Stimulated activated CD4-positive, alpha-beta T cell treated with anti-CD3 and anti-CD28 coated beads, Interleukin-15, amount 100 ng/mL, for 1 hour (primary cell): ENCODE measurements at places on chromosomes 6 and 20.

DNA sequence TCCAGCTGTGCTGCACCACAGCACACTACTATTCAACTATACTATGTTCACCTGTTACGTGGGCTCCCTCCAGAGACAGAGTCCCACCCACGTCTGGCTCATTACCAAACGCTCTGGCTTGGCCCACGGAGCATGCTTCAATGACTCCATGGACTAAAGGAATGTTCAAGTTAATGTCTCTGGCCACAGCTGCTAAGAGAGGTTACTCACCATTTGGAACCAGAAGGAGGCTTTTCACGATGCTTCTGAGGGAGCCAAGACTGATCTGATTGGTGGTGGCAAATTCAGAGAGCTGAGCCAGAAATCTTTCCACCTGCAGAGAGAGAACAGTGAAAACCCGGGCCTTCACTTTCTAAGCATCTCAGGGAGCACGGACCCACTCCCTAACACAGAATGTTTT, 15.6 kb downstream of the COMMD7 start:
- DNase-seq: no peak

- DNase-seq: no peak
Measured at GRCh38 chr6:56220078-56220477, 27.3 kb downstream of the COL21A1 start.

DNA sequence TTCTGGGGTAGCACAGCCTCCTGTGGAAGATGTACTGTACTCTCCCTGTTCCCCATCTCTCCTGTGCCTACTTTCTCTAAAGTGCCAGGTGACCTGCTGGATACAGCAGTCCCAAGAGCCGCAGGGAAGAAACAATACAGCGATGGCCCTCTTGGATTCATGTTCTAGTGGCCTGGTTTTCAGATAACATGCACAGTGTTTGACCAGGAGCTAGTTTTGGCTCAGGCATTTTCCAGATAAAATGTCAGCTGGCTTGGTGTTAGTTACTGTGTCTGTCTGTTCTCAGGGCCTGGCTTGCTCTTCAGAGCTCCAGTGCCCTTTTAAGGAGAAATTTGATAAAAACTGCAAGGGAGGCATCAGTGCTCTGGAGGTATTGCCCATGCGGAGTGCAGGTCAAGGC, 41.3 kb downstream of the GABRR2 start:
- DNase-seq: no peak

GRCh38 chr20:30484009-30484748, 773.3 kb upstream of the DEFB115 start:
- no peak for DNase-seq

GRCh38 chr6:45609141-45609638, 231.5 kb upstream of the SUPT3H start:
- no peak for DNase-seq

DNA sequence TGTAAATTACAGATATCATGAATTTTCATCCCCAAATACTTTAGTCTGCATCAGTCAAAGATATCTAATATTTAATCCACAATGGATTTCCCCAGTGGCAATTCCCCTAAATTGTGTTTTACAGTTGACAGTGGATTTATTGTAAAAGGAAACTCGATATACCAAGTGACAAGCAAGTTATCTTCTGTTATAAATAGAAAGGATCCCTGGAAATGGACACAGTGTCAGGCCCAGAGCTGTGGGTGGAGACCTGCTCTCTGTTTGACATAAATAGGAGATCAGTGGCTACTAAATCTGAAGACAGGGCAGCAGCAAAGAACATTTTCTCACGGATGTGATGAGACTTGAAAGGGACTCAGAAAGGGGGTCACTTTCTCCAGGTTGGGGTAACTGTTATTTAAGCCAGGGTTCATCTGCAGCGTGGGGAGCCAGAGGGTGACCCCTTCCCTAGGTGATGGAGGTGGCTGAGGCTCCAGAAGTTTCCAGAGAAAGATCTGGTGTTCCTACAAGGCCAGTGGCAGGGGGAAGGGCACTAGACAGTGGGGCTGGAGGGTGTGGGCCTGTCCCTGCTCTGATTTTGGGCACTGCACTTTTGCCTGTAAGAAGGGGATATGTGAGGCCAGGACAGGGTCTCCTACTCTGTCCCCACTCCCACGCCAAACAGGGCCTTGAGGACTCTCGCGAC, 12.3 kb upstream of the FAM110A start:
- DNase-seq: no peak

- no peak for DNase-seq
Measured at GRCh38 chr6:121873595-121873994, 438.1 kb downstream of the GJA1 start.

DNA sequence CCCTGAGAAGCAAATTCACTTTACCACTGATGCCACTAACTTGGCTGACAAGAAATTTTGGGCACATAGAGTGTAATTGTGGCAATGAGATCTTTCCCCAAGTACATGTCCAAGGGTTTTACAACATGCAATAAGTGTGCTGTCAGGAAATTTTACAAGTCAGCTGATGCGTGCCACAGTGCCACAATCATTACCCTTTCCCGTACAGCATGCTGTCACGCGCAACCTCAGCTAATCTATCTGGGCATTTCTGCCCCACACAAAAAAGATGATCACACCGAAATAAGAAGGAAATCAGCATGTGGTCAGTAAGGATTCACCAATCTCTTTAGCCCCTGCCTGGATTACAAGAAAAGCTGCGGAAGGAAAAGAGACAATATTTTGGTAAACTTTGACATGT, 163.6 kb upstream of the PREP start:
- DNase-seq: no peak

- no peak for DNase-seq
Measured at GRCh38 chr6:5333658-5334057, 72.3 kb downstream of the FARS2 start.

DNA sequence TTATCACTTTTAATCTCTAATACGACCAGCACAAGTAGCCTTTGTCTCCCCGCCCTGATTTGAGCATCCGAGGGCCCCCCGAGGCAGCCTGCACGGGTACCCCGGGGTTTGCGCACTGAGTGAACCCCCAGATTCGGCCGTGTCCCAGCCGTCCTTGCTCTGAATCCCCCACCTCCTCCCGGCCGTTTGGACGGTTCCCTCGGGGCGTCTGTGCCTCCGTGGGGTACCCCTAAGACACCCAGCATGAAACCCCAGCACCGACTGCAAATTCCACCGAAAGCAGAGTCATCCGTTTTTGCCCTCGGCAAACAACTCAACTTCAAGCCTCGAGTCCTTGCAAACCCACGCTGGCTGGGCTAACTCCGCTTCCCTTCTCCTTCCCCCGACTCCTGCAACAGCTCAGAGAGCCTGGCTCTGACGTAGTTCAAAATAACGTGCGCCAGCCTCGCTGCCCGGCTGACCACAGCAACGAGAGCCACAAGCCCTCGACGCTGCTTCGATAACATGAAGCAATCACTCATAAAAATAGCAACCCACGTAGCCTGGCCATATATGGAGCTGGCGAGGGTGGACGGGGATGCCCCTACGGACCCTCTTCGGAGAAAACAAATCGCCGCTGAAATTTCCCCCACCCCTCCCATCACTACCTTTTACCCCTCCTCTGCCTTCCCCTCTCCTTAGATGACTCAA, 764 bp upstream of the SNAP25 start:
- no peak for DNase-seq

DNA sequence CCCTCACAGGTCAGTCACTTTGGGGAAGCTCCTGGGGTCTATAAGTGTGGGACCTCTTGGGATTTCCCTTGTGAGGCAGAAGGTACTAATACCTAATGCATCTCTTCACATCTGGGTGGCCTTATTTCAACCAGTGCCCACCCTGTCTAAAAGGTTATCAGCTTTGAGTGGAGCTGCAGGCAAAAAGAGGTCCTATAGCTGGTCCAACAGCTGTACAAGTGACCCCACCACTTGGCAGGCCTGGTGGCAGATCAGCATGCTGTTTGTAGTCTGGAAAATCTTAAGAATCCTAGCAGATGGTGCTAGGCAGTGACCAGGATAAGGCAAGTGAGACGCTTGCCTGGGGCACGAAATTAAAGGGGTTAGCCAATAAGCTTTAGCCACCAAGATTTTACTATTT, 51.6 kb upstream of the GTSF1L start:
- DNase-seq: no peak

DNA sequence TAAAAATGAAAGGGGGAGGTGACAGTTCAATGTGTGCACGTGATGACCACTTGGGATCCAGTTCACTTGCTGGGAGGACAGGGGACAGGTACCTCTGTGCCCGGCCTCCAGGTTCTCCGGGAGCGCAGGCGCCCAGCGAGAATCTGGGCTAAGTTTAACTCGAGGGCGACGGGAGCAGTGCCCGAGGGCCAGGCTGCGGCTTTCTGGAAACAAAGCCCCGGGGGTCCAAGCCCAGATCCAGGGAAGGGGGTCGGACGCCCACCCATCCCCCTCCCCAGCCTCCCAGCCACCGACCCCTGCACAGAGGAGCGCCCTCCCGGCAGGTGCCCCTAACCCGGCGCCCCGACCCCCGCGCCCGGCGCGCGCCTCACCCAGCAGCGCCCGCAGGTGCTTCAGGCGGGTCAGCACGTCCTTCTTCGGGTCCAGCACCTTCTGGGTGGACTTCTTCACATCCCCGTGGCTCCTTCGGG, 405 bp downstream of the RALGAPA2 start:
- DNase-seq: no peak

- DNase-seq: no peak
Measured at GRCh38 chr6:162385980-162386379, 341.6 kb downstream of the PRKN start.

DNA sequence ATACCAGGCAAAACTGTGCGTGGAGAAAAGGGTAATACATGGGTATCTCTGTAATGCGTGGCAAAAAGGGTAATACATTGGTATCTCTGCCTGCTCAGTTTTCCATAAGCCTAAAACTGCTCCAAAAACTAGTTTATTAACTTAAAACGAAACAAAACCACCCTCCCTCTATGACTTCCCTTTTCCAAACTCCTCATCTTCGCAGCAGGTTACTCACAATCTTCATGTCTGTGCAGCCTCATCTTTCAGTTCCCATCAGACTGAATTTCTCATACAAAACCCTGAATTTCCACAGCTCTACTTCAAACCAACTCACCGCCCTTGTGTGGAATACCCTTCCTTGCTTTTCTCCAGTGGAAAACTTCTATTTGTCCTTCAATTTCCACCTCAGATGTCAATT, 199.4 kb downstream of the PHACTR1 start:
- no peak for DNase-seq

DNA sequence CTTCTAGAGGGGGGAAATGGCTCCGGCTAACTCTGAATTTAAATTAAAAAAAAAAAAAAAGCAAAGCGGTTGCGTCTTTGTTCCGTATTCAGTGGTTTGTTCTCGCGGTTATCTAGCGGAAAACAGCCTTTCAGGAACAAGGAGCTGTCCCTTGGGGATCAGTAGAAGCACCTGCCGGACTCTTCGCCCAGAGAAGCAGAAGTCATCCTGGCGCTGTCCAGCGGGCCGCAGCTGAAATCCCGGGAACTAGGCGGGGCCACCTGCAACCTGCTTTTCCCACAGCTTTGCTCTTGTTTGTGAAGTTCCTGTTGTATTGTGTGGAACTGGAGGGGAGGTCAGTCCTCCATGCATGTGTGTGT, 43.9 kb upstream of the GJE1 start:
- no peak for DNase-seq

DNA sequence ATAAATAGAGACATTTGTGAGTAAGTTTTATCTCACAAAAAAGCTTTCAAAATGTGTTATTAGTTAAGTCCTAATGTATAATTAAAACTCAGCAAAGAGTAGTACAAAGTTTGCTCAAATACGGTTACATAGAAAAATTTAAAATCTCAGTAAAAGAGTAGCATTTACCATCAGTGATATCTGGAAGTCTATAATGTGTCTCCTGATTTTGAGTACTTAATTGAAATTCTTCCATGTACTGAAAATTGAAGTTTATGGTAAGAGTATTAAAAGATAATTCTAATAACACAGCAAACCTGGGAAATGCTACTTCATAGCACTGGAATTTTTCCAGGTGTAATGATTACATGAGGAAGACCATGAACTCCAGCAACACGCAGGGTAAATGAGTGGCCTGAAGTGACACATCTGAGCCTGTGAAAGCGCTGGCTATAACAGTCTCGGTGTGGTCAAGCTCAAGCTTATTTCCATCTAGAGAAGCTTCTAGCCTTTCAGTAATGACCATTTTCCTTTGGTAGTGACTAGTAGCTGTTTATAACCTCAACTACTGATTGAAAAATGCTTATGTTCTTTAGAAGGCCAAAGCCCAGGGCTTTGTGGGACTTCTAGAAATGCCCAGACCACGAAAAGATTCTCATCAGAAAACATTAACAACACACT, 203.2 kb downstream of the ISM1 start:
- no peak for DNase-seq

DNA sequence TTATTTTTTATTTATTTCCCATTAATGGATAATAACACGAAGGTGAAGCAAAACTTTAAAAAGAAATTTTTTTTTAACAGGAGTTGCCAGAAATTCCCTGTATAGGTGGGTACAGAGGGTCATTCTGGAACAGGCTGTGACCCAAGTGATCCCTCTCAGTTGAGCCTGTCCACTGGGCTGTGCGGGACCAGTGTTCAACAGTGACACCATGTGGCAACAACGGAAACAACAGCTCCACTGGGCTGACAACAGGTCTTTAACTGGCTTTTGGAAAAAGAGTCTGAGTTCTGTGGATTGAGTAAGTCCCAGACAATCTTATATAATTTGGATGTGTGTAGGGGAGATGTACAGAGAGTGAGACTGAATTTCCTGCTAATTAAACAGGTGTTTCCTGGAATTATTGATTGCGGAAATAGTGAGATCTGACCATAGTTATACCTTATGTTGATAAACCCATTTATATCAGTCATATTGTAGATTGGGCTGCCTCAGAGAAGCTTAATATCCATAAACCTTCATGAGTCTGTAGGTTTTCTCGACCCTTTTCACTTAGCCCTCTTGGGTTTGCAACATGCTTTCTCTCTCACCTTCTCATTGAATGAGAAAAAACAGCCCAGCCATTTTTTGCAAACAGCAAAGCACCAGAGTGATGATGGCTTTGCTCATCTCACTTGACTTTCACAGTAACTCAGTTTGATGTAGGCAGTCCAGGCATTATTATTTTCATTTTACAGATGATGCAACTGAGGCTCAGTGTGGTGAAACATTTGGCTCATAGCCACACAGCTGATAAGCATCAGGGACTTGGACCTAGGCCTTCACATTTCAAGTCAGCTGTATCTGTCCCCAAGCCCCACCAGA, 17.5 kb downstream of the KIAA1755 start:
- DNase-seq: no peak

DNA sequence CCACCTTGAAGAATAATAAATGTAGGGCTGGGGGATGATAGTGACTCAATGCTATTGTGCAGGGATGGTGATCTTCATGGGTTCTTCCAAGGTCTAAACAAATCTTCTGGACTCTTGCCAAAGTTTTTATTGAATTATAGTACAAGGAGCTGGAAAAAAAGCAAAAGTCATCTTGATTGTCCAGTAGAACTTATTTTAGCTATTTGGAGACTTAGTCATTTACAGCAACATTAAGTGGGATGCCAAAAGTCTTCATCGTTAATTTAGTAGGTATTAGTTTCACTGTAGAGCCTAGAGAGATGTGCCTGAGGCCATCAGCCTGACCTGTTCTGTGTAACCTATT, 212.9 kb upstream of the TBX18 start:
- no peak for DNase-seq

- DNase-seq: no peak
Measured at GRCh38 chr6:90028066-90028778, 134.0 kb downstream of the GJA10 start.
